ENCODE measurements at places on chromosomes 5 and 9.

- peak; percentile 11 for DNase-seq
Measured at GRCh38 chr5:100904259-100904861, 1.3 kb upstream of the ST8SIA4 start.

- DNase-seq, result peak; percentile 8
Measured at GRCh38 chr5:38257308-38258041, 884 bp upstream of the EGFLAM start.

- no peak for DNase-seq
Measured at GRCh38 chr5:2272755-2273154, 390.0 kb upstream of the IRX4 start.

GRCh38 chr9:97845130-97845529 is 7.9 kb upstream of the FOXE1 start:
- DNase-seq, result no peak

DNA sequence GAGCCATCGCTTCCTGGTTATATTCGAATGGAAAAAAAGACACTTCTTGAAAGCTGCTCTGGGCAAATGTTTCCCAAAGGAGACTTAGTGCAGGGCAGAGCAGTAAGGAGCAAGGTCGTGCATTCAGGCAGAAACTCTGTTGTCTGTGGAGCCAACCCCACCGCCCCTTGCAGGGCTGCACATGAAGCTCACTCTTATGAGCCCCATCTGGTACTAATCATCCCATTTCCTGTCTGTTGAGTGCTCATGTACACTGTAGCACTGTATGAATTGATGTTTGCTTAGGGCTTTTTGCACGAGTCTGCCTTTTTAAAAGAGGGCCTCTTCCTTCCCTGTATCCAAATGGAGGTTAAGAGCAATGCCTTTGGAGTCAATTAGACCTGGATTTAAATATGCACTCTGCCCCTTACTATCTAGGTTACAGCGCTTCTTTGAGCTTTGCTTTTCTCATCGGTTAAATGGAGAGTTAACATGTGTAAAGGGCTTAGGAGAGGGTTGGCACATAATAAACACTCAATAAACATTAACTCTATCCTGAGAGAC is 25.4 kb downstream of the HMHB1 start:
- no peak for DNase-seq

- no peak for DNase-seq
Measured at GRCh38 chr9:12920437-12920836, 145.6 kb downstream of the LURAP1L start.

- DNase-seq, result no peak
Measured at GRCh38 chr5:169691471-169691870, 54.4 kb downstream of the DOCK2 start.

DNA sequence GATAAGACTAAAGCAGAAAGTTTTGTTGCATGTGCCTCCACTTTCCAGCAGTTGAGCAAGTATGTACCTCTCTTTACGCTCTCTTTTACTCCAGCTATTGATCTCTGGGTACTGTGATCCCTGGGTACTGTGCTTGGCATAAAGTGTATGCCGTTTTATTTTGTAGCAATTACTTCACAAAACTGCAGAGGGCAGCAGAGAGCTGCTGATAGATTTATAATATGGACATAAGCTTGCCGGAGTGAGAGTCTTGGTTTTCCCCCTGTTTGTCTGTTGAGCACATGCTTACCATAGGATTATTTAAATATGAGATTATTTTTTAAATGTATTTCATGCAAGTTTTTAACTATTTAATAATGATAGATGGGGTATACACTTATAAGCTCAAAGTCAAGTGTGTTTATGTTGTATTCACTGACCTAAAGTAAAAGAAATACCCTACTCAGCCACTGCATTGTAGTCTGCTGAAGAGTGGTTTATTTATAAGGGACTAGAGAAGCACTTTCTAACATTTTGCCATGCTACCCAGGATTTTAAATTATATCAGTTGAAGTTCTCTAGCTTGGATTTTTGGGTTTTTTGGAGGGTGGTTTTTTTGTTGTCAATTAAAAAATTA is 13.0 kb downstream of the TTC1 start:
- DNase-seq, result peak; percentile 68

DNA sequence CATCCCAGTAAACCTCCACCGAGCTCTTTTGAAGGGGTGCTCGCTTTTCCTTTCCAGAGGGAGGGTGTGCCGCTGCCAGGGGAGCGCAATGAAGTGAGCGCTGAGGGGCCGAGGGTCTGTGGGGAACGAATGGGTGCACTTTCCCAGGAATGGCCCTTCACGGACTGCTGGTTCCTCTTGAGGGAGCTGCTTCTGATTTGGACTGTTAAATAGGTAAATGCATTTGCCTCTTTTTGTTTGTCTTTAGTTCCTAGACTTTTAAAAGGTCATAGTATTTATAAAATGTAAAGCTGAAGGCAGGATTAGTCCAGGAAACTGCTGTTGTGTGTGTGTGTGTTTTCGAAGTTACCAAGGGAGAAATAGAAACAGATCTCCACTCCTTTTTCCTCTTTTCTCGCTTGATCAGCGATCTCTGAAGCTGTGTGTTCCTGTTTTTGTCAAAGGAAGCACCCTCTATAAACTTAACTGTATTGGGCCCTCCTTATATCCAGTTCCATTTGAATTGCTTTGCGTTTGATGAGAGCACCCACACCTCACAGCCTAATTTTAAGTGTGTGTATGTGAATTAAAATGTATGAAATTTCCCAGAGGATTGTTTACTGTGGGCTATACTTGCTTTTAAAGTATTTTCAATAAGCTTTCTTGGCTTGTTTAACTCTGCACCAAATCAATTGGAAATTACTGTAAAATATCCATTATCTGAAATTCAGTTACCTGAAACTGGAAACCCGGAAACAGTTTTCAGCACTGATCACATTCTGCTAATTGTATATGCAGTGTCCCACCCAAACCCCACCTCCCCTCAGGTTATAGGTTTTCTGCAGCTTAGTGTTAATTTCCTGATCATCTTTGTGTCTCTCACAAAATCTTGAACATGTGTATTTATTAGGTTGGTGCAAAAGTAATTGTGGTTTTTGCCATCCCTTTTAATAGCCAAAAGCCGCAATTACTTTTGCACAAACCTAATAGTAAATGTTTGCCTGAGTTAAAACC is 966 bp downstream of the SNX2 start:
- DNase-seq, result peak; percentile 34

- no peak for DNase-seq
Measured at GRCh38 chr5:2780421-2781171, 29.1 kb upstream of the IRX2 start.

DNA sequence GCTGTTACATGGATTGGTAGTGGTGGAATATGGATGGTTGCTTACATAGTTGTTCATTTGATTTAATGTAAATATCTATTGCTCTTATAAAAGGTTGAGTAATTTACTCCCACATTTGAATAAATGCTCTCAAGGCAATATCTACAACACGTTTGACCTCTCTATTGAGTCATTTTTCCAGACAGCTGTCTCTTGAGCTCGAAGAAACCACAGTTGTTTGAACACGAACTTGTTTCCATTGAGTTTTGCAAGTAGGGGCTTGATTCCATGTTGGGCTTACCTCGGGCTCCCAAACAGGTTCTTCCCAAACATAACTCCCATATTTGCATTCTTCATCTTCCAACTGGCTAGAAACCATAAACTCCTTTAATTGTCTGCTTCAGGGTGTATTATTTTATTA is 115.0 kb upstream of the HMHB1 start:
- no peak for DNase-seq

GRCh38 chr9:134922932-134923240 is 5.2 kb upstream of the FCN1 start:
- DNase-seq, result no peak

- DNase-seq, result no peak
Measured at GRCh38 chr9:113631871-113632665, 168.5 kb downstream of the RGS3 start.

Measured in HEK293T (cell line).